ENCODE measurements at places on chromosomes 6 and 20. TPM values are rescaled to one million over a fixed set of nuclear protein-coding genes. Genes with fewer than 3 reads are reported as not detected.

The AGER gene
- 543 TPM for total RNA-seq

The TGM3 gene
- 0.33 TPM for total RNA-seq

The TINAG gene
- not detected for total RNA-seq

- no peak for DNase-seq
- H3K36me3 ChIP-seq = no peaks in the 10 kb centered on the region
- peaks cover 4% of the 10 kb centered on the region for H3K4me1 ChIP-seq
- no peak overlapping the region for H3K27ac ChIP-seq
- H3K27me3 ChIP-seq = no peaks in the 10 kb centered on the region
- no peak overlapping the region for H3K4me3 ChIP-seq
These were observed 41.1 kb downstream of the FARS2 start for GRCh38 chr6:5302220-5302946.

DNA sequence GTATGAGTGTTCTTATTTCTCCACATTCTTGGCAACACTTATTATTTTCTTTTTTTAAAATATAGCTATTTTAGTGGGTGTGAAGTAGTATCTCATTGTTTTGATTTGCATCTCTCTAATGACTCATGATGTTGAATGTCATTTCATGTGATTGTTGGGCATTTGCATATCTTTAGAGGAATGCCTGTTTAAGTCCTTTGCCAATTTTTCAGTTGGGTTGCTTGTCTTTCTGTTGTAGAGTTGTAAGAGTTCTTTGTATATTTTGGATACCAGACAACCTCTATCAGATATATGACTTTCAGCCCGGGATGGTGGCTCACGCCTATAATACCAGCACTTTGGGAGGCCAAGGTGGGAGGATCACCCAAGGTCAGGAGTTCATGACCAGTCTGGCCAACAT is 5.1 kb upstream of the POPDC3 start:
- DNase-seq = no peak
- H3K27ac ChIP-seq = no peak overlapping the region
- H3K36me3 ChIP-seq = no peaks in the 10 kb centered on the region
- no peaks in the 10 kb centered on the region for H3K27me3 ChIP-seq
- no peak overlapping the region for H3K4me3 ChIP-seq
- H3K4me1 ChIP-seq = peaks cover 3% of the 10 kb centered on the region

DNA sequence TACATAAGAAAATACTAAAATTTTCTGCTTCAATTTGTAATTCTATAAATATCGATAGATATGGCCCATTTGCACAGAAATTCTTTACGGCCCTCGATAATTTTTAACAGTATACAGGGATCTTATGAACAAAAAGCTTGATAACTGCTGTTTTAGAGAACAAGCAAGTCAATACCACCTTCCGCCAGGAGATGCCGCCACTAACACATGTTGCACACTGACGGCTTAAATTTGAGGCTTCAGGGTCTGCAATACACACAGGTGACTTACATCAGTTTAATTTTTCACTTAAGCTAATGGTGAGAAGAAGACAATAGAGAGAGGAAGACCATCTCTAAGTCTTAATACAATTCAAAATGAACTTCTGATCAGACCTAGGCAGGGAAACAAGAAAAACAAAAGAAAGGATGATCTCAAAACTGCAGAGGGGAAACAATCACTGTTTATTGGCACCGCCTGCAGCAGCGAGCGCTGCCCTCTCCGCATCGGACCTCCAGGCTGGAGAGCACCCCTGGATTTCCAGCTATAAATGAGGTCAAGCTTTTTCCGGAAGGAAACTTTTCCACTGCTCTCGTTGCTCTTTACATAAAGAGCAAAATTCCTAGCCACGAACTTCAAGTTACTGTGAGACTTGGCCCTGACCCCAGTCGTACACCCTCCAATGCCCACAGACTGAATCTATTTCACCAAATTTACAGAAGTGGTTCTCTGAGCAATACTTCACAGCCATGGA is 53.9 kb downstream of the OTOR start:
- no peak overlapping the region for H3K4me3 ChIP-seq
- peak; percentile 57 for DNase-seq
- H3K27ac ChIP-seq = no peak overlapping the region
- H3K4me1 ChIP-seq = no peaks in the 10 kb centered on the region
- H3K27me3 ChIP-seq = no peaks in the 10 kb centered on the region

- DNase-seq = no peak
- no peaks in the 10 kb centered on the region for H3K27me3 ChIP-seq
- H3K36me3 ChIP-seq = no peaks in the 10 kb centered on the region
- H3K27ac ChIP-seq = no peak overlapping the region
- H3K4me1 ChIP-seq = peaks cover 9% of the 10 kb centered on the region
These were observed 104.9 kb downstream of the SLX4IP start for GRCh38 chr20:10539818-10540553.

DNA sequence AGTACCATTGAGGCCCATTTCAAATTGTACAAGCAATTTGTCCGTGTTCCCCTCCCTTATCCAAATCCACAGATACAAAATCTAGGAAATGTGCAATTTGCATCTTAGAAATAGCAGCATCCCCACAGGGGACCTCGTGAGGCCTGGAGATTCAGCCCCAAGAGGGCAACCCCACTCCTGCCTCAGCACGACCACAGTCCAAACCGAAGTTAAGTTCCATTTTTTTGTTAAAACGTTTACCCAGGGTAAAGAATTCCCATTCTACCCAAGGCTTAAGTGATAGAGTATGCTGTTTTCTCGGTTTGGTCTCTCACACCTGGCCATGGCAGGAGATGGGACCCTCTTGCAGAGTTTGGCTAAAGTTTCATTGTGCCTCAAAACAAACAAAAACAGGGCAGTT is 41.2 kb downstream of the PLCG1 start:
- peaks cover 20% of the 10 kb centered on the region for H3K4me1 ChIP-seq
- DNase-seq = no peak
- peak overlapping the region; percentile 23 for H3K27ac ChIP-seq
- peaks cover 4% of the 10 kb centered on the region for H3K36me3 ChIP-seq

GRCh38 chr6:22017766-22018165 is 279.1 kb downstream of the PRL start:
- DNase-seq = no peak
- no peaks in the 10 kb centered on the region for H3K4me1 ChIP-seq
- H3K4me3 ChIP-seq = no peak overlapping the region
- H3K27me3 ChIP-seq = no peaks in the 10 kb centered on the region
- H3K36me3 ChIP-seq = no peaks in the 10 kb centered on the region

DNA sequence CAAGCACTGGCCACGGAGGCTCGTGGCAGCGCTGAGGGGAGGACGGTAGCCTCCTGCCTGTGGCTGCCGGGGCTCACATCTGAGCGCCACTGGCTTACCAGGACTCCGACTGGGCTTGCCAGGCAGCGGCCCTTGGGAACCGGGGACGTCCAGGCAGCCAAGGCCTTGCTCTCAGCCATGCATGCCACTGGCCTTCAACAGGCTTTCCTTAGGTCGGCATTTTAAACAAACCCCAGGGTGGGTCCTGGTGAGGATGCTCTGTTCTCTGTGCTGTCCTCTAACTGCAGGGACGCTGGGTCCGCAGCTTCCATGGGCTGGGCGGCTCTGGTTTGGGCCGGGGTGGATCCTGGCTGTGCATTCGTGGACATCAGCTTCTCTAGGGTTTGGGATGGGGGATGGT is 59.1 kb upstream of the BHLHE23 start:
- no peaks in the 10 kb centered on the region for H3K4me1 ChIP-seq
- H3K27me3 ChIP-seq = peaks cover 5% of the 10 kb centered on the region
- H3K36me3 ChIP-seq = no peaks in the 10 kb centered on the region
- no peak overlapping the region for H3K27ac ChIP-seq
- H3K4me3 ChIP-seq = no peak overlapping the region

GRCh38 chr6:4655196-4656025 is 120.8 kb upstream of the CDYL start:
- no peaks in the 10 kb centered on the region for H3K4me1 ChIP-seq
- H3K27ac ChIP-seq = no peak overlapping the region
- H3K36me3 ChIP-seq = no peaks in the 10 kb centered on the region
- H3K27me3 ChIP-seq = no peaks in the 10 kb centered on the region
- no peak overlapping the region for H3K4me3 ChIP-seq

DNA sequence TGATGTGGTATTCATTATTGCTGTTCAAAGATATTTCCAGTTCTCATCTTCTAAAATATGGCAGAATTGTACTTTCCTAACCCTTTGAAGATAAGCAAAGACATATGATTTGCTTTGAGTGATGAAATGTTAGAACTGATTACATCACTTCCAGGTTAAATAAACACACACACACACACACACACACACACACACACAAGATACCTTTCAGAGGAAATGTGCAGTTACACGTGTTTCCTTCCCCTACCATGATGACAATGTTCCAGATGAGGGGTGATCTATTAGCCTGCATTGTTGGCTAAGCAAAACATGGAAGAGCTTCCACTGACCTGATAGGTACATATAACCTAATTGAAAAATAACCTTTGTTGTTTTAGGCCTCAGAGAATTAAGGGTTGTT is 11.7 kb upstream of the FRK start:
- no peaks in the 10 kb centered on the region for H3K36me3 ChIP-seq
- H3K27me3 ChIP-seq = no peaks in the 10 kb centered on the region
- no peaks in the 10 kb centered on the region for H3K4me1 ChIP-seq
- H3K27ac ChIP-seq = no peak overlapping the region
- no peak for DNase-seq
- no peak overlapping the region for H3K4me3 ChIP-seq

- no peak for DNase-seq
- H3K36me3 ChIP-seq = no peaks in the 10 kb centered on the region
- H3K4me1 ChIP-seq = peaks cover 41% of the 10 kb centered on the region
- no peak overlapping the region for H3K27ac ChIP-seq
- H3K27me3 ChIP-seq = no peaks in the 10 kb centered on the region
- peak overlapping the region; percentile 58 for H3K4me3 ChIP-seq
These were observed 1.1 kb downstream of the PNISR start for GRCh38 chr6:99424022-99424421.

- no peak overlapping the region for H3K4me3 ChIP-seq
- no peaks in the 10 kb centered on the region for H3K4me1 ChIP-seq
- DNase-seq = no peak
- no peaks in the 10 kb centered on the region for H3K36me3 ChIP-seq
- H3K27me3 ChIP-seq = no peaks in the 10 kb centered on the region
These were observed 104.2 kb upstream of the GJE1 start for GRCh38 chr6:142028527-142028926.

DNA sequence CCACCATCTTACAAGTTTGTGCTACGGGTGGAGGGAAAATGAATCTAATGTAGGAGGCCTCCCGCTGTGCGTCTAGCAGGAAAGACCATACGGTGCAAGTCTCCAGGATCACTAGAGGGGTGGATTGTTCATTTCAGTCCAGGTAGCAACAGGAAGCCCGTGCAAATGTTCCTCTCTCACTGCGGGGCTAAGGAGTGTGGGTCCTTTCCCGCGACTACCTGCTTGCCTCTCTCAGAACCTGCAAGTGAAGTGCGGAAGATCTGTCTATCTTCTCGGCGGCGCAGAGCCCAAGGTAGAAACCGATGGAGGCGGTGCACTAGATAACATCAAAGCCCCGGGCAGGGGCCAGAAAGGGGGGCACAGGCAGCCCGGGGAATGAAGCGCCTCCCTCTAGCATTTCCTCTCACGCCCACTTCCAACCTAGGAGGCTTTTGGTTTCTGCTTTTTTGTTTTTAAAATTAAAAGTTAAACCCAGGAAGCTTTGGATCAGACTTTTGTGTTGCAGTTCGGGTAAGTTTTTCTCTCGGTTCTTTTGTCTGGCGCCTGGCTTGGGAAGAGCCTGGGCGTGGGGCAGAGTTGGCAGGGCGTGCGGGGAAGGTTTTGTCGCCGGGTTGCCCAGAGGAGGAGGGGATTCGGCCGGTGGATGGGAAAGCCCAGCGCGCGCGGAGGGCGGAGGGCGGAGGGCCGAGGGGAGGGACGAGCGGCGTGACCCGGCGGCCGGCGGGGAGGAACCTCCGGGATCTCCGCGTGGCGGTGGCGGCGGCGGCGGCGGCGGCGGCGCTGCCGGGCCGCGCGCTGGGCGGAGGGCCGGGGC is 3.5 kb upstream of the HIVEP1 start:
- peaks cover 25% of the 10 kb centered on the region for H3K4me1 ChIP-seq
- no peaks in the 10 kb centered on the region for H3K27me3 ChIP-seq
- peak; percentile 97 for DNase-seq
- H3K36me3 ChIP-seq = no peaks in the 10 kb centered on the region
- peak overlapping the region; percentile 55 for H3K4me3 ChIP-seq
- H3K27ac ChIP-seq = peak overlapping the region; percentile 98

GRCh38 chr6:30957716-30958115 is 16.9 kb downstream of the MUCL3 start:
- DNase-seq = no peak
- H3K4me1 ChIP-seq = peaks cover 32% of the 10 kb centered on the region
- no peaks in the 10 kb centered on the region for H3K27me3 ChIP-seq
- no peak overlapping the region for H3K27ac ChIP-seq

GRCh38 chr20:44104798-44105517 is 82.0 kb downstream of the JPH2 start:
- no peak overlapping the region for H3K4me3 ChIP-seq
- H3K27ac ChIP-seq = no peak overlapping the region
- DNase-seq = no peak
- H3K36me3 ChIP-seq = no peaks in the 10 kb centered on the region

DNA sequence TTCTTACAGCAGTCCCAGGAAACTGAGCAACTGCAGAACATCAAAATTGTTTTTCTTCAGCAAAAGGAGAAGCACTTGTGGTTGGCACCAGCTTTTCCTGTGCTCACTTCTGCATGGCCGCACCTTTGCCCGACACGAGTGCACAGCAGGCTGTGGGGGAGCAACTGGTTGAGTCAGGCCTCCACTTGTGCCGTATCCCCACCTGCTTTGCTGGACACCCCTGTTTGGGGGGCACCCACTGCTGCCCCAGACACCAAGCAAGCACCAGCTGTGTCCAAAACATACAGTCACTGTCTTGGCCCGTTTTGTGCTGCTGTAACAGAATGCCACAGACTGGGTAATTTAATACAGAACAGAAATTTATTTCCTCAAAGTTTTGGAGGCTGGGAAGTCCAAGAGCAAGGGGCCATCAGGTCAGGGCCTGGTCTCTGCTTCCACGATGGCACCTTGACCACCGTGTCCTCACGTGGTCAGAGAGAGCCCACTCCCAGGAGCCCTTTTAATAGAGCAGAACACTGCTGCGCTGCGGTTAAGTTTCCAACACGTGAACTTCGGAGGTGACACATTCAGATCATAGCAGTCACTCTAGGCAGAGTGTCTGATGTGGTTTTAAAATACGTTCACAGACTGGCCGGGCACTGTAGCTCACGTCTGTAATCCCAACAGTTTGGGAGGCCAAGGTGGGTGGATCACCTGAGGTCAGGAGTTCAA is 8.7 kb upstream of the GMEB2 start:
- peak; percentile 77 for DNase-seq
- H3K27me3 ChIP-seq = no peaks in the 10 kb centered on the region
- H3K4me1 ChIP-seq = peaks cover 26% of the 10 kb centered on the region
- peak overlapping the region; percentile 67 for H3K27ac ChIP-seq
- no peak overlapping the region for H3K4me3 ChIP-seq

DNA sequence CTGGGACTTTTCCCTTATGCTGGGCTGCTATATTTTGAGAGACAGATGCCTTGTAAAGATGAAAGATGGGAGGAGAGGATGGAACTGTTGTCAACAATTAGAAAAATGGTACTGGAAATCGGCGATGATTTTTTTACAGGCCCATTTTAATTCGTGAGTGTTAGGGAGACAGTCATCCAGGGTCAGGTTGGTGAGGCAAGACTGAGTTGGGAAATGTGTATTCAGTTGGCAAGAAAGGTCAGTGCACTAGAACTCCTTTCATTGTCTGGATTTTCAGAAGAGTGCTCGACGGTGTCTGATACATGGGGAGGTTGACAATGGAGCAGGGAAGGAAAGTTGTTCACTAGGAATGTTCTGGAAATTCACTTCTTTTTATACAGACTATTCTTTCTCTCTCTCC is 394.4 kb downstream of the QKI start:
- H3K36me3 ChIP-seq = no peaks in the 10 kb centered on the region
- no peaks in the 10 kb centered on the region for H3K27me3 ChIP-seq
- DNase-seq = no peak
- no peak overlapping the region for H3K4me3 ChIP-seq
- H3K27ac ChIP-seq = no peak overlapping the region

Measured in upper lobe of left lung (tissue), 6 donors.